ENCODE measurements at places on chromosomes 16 and 17.

- DNase-seq = no peak
Observed at GRCh38 chr16:84720177-84720579, 20.4 kb downstream of the USP10 start.

DNA sequence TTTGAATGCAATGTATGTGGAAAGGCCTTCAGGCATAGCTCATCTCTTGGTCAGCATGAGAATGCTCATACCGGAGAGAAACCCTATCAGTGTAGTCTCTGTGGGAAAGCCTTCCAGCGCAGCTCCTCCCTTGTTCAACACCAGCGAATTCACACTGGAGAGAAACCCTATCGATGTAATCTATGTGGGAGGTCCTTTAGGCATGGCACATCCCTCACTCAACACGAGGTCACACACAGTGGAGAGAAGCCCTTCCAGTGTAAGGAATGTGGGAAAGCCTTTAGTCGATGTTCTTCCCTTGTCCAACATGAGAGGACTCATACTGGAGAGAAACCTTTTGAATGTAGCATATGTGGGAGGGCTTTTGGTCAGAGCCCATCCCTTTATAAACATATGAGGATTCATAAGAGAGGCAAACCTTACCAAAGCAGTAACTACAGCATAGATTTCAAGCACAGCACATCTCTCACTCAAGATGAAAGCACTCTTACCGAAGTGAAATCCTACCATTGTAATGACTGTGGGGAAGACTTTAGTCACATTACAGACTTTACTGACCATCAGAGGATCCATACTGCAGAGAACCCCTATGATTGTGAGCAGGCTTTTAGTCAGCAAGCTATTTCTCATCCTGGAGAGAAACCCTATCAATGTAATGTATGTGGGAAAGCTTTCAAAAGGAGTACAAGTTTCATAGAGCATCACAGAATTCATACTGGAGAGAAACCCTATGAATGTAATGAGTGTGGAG, 24.7 kb downstream of the ZFP90 start:
- DNase-seq = no peak

- DNase-seq = peak; percentile 56
Observed at GRCh38 chr17:34171245-34171818, 83.8 kb upstream of the CCL2 start.

GRCh38 chr16:377419-377951, 4.3 kb downstream of the PGAP6 start:
- no peak for DNase-seq

DNA sequence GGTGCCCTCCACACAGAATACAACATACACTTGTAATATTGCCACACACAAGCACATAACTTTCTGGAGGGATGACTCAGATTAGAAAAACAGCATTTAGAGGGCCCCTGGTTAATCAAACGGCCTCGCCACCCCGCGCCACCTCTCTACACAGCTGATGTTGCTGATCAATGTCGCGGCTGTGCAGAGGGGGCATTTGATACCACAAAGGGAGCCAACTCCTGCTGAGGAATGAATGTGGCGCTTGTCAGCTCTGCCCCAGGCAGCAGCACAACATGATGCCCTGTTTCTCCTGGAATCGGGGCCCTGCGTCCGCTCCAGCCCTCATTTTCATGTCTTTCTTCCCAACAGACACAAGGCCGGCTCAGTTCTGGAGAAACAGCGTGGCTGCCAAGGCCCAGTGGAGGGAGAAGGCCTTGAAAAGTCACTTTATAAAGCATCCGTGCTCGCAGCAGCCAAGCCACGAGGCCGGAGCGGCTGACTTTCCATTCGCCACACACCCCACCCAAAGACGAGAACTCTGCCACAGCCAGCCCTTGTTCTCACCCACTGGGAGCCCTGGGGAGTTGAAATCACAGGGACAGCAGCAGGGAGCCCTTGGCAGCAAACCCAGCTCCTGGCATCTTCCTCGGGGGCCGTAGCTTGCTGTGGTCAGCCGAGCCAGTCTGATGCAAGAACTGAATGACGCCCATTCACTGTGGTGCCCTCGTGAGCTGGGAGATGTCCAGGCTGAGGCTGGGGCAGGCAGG, 65.6 kb downstream of the XYLT1 start:
- no peak for DNase-seq

DNA sequence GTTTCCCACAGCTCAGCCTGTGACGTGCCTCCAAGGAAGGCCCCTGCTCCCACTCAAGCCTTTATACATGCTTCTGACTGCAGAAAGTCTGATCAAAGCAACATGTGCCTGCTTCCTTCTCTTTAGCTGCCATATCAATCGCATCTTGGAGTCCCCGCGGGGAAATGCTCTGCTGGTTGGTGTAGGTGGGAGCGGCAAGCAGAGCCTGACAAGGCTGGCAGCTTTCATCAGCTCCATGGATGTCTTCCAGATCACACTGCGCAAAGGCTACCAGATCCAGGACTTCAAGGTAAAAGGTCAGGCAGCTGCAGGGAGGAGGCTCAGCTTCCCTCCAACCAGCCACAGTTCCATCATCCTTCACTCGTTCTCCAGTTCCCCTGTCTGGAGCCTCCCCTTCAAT, 189.7 kb downstream of the ZNF18 start:
- DNase-seq = no peak

GRCh38 chr16:684961-685696, 995 bp upstream of the JMJD8 start:
- DNase-seq = no peak

- DNase-seq = no peak
Observed at GRCh38 chr16:66278111-66278531, 88.4 kb upstream of the CDH5 start.

DNA sequence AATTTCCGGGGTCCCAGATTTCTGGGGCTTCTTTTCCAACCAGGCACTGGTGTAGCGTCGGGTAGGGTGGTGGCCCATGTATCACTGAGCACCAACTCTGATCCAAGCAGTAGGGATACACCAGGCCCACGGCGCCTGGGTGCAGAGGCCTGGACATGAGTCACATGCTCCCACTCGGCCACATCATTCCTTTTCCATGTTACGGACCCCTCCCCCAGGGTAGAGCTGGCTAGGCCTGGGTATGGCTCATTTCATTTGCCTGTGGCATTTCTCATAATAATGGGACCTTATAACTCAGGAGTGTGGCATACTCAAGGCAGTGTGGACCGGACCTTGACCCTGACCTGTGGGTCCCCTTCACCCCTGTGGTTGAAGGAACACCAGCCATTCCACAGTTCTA, 18.0 kb upstream of the NDRG4 start:
- DNase-seq = no peak

DNA sequence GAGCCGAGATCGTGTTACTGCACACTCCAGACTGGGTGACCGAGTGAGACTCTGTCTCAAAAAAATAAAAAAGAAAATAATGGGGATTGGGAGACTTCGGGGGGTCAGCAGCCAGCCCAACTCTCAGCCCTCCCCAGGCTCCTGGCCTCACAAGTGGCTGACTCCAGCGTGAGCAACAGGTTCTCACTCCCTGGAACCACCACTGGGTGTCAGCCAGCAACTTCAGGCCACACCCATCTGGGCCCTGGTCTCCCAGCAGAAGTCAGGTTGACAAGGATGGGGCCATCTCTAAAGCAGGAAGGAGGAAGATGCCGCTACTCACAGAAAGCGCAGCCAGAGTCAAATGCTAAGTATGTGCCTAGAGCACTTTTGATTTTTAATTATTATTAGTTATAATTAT, 139.4 kb downstream of the C16orf78 start:
- DNase-seq = no peak

GRCh38 chr17:55433629-55434422, 12.2 kb upstream of the MMD start:
- no peak for DNase-seq

All from activated naive CD8-positive, alpha-beta T cell treated with anti-CD3 and anti-CD28 coated beads, Interleukin-2, amount 10 ng/mL, durations not matched to agents 7 days and 5 days (primary cell).